ENCODE measurements at places on chromosomes 3 and 15.

GRCh38 chr3:122519693-122520092 is 5.0 kb upstream of the KPNA1 start:
- no peak for DNase-seq

- no peak for DNase-seq
Observed at GRCh38 chr3:5019411-5020241, 40.4 kb downstream of the BHLHE40 start.

- no peak for DNase-seq
Observed at GRCh38 chr3:87272718-87273341, 3.6 kb downstream of the POU1F1 start.

DNA sequence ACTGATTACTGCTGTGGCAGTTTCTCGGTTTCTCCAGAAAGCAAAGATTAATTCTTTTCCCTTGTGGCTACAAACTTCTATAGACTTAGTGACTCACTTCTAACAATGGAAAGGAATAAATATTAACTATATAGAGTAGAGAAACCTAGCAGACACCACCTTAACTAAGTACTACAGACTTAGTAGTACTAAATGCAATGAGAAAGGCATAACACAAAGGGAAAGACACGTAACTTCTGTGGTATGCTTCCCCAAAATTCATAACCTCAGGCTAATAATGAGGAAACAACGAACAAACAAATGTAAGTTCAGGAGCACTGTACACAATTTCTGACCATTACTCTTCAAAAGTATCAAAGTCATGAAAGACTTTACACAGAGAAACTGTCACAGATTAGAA is 31.2 kb downstream of the ATG3 start:
- no peak for DNase-seq

DNA sequence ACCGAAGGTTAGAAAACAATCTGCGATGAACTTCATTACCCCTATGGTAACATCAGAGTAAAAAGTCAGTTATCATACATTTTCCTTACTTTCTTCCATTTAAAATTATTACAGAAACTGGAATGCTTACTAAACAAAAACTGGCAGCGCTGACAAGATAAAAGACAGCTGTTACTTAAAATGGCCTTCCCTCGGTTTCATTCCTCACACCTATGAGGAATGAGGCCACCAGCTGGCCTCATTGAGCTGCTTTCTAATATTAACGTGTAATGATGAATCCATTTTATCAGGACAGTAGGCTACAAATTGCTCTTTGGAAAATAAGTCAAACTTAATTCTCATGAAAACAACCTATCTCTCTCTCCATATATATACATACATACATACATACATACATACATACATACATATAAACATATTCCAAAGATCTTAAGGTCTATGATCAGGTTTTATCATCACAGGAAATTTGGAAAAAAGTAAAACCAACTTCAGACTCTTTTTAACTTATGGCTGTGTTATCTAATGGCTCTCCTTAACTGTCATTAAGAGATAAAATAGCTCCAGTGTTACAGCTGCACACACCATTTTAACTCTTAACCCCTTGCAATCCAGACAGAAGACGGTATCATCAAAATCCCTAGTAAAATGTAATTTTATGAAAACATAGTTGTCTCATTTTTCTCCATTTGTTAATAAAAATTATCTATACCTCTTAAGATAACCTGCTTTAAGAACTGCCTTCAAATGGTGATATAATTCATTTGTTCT is 5.2 kb downstream of the CCNL1 start:
- DNase-seq: no peak

DNA sequence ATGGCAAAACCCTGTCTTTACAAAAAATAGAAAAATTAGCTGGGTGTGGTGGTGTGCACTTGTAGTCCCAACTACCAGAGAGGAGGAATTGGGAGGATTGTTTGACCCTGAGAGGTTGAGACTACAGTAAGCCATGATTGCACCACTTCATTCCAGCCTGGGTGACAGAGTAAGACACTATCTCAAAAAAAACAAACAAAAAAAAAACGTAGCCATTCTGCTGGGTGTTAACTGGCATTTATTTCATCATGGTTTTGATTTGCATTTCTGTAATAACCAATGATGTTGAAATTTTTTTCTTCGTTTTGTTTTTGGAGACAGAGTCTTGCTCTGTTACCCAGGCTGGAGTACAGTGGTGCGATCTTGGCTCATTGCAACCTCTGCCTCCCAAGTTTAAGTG is 63.3 kb downstream of the RPLP1 start:
- no peak for DNase-seq

GRCh38 chr15:77783636-77784035 is 150.9 kb upstream of the LINGO1 start:
- DNase-seq: no peak

DNA sequence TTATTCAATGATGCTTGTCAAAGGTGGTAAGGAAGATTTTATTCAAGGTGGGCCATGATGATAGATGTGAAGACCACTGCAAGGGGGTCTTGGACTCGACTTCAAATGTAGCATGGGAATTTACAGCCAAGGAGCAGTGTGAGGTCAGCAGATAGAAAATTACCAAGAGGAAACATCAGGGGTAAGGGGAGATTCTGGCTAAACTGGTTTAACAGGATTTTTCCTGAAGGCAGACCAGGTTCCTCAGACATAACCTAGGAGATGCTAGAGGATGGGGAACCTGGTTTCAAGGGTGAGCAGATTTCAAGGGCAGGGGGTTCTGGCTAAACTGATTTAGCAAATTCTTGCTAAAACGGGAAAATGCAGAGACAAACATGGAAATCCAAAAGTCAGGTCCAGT is 464.9 kb downstream of the TAFA4 start:
- DNase-seq: no peak

DNA sequence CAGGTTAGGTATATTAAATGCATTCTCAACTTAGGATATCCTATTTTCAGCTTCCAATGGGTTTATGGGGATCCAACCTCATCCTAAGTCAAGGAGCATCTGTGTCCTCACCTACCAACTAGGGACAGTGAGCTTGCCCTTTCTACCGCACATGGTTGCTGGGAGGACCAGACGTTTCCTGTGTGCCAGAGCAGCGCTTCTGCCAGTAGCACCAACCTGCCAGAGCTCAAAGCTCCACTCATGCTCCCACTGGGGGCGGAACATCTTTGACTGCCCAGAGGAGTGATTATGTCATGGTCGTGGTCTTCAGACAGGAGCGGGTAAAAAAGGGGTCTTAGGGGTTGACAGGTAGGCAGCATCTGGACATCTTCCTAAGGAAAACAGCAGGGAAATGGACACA is 24.7 kb downstream of the XPC start:
- no peak for DNase-seq

DNA sequence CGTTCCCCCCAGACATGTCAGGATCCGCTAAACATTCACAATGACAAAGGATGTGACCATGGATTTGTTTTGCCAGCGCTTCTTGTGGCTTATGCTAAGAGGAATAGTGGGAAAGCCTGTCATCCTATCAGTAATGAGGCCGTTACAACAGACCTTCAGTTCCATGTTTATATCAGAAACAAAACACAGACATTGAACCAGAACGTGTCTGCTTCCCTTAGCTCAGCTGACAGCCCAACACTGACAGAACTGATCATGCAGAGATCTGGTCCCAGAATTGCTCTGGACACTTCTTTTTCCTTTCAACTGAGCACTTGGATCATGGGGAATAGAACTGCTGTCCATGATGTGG is 58.3 kb upstream of the MYZAP start:
- no peak for DNase-seq

DNA sequence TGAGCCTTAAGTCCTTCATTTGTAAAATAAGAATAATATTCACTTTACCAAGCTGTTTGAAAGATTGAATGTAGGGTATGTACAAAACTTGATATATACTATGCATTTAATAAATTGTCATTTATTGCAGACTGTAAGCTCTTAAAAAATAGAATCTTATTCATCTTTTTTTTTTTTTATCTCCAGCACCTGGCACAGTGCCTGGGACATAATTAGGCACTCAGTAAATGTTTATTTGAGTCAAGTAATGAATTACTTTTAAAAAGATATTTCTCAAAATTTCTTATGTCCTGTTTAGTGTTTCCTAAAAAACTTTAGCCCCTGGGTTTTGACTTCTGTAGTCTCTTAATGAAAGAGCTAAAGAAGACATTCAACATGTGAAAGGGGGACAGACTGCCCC is 71.7 kb downstream of the TOP2B start:
- DNase-seq: no peak

DNA sequence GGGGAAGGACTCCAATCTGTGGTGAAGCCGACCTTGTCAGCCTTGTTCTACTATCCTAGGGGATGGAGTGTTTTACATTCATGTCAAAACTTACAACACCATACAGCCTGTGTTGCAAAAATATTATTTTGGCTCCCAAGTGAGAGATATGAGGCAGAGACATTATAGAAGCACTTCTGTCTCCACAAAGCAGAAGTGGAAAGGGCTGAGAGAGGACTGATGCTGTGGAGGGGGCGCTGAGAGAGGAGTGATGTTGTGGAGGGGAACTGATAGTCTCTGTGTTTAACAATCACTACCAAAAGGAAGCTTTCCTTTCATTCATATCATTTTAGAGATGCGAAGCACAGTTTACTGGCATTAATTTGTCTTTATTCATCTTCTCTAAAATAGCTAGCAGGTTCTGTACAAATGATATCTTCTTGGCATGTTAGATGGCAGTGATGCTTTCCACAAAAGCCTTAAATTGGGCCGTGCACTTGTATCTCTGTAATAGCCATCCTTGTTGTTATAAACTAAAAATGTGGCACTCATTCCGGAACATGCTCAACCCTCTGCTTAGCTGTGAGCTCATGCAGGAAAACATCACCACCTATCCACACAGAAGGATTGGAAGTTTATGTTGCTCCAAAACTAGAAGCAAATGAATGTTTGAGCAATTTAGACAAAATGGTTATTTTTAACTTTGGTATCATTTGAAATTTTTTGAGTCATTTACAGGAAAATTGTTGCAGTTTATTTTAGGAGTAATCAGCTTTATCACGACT is 134.6 kb upstream of the TP63 start:
- no peak for DNase-seq

DNA sequence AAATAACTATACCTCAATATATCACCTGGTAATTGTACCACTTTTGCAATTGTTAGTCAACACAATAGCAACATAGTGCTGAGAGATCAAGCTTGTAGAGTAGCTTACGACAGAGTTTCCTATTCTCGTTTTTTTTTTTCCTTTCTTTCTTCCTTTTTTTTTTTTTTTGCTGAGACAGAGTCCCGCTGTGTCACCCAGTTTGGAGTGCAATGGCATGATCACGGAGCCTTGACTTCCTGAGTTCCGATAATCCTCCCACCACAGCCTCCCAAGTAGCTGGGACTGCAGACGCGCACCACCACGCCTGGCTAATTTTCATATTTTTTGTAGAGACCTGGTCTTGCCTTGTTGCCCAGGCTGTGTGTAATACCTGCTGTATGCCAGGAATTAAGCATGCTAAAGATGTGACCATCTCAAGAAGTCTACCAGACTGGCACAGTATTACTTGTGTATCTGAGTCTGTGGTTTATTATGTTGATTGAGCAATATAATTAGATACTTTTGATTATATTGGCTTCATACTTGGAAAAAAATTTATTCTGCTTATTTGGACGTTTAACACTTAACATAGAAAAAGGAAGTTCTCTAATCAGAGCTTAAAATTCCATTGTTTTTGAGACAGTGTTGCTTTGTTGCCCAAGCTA is 3.0 kb downstream of the SELENOT start:
- DNase-seq: no peak

DNA sequence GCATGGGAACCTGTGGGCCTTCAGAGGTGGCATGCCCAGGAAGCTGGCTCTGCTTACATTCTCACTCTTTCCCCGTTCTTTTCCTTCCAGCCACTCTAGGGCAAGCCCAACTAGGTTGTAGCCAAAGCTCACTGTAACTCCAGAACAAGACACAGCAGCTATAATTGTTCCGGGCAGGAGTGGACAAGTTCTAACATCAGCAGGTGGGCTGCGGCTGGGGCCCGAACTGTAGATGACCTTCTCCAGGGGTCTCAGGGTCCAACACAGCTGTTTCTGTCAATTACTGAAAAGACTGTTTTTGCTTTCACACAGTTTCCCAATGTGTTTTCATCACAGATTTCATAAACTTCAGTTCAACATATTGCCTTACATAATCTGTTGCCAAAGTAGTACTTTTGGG is 11.5 kb downstream of the RASGRP1 start:
- no peak for DNase-seq

GRCh38 chr3:182000447-182000846 is 288.7 kb downstream of the SOX2 start:
- no peak for DNase-seq

GRCh38 chr3:53842436-53843194 is 3.6 kb downstream of the CHDH start:
- peak; percentile 15 for DNase-seq

DNA sequence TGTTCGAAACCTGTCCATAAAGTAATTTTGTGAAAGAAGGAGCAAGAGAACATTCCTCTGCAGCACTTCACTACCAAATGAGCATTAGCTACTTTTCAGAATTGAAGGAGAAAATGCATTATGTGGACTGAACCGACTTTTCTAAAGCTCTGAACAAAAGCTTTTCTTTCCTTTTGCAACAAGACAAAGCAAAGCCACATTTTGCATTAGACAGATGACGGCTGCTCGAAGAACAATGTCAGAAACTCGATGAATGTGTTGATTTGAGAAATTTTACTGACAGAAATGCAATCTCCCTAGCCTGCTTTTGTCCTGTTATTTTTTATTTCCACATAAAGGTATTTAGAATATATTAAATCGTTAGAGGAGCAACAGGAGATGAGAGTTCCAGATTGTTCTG is 44.4 kb downstream of the AGTR1 start:
- no peak for DNase-seq

DNA sequence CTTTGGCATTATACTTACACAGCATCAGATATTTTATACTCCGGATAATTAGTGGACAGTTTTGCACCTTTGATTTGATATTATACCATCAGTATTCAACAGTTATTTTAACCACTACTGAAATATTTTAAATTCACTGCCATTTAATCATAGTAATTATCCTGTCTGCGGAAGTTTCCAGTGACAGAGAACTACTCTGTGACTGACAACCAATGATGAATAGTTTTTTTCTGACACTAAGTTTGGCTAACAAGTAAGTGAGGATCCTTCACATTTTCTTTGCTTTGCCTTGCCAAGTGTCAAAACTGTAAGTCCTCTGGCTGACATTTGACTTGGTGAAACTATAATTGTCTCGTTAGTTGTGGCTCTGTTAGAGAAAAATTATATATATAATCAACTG is 30.5 kb upstream of the GOLGA8B start:
- DNase-seq: no peak

Measured in NCI-H510A treated with DMSO at 0.1 percent for 48 hours (cell line).